Activated T-helper 2 cell treated with anti-CD3 and anti-CD28 coated beads, Interferon-gamma antibody, Interleukin-2, Interleukin-4, amounts not matched to agents 10 μg/mL and 5 μg/mL and 100 μg/mL, durations not matched to agents 14 hours and 24 hours and 36 hours (primary cell): ENCODE measurements at places on chromosomes 11 and 22. TPM values are rescaled to one million over a fixed set of nuclear protein-coding genes. Genes with fewer than 3 reads are reported as not detected.

DNA sequence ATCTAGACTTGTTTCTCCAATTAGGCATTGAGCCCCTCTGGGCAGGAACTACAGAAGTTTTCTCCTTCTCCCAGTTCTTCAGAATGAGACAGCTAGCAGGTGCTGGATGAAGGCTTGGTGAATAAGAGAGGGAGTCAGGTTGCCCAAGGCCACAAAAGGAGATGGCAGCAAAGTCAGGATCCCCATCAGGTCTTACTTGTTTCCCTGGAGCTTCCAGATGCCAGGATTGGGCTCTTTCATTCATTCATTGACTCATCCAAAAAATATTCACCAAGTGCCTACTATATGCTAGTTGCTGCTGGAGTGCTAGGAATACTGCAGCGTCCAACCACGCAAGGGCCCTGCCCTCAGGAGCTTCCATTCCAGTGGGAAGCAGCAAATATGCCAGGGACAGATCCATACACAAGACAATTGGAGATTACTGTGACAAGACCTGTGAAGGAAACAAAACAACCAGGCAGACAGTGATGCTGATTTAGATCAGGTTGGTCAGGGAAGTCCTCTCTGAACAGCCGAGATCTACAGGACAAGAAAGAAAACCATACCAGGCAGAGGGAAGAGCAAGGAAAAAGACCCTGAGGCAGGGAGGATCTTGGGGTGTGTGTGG is 24.6 kb upstream of the LMO1 start:
- DNase-seq, result no peak

GRCh38 chr11:107587306-107587979 is 3.5 kb upstream of the ELMOD1 start:
- DNase-seq, result no peak

GRCh38 chr11:74326665-74327064 is 15.2 kb upstream of the P4HA3 start:
- DNase-seq, result no peak

- DNase-seq, result no peak
These were observed 25.5 kb upstream of the DGKZ start for GRCh38 chr11:46321757-46322156.

GRCh38 chr11:58739725-58740430 is 8.1 kb upstream of the GLYAT start:
- DNase-seq, result no peak

GRCh38 chr11:72668629-72669347 is 5.4 kb downstream of the PDE2A start:
- peak; percentile 59 for DNase-seq

DNA sequence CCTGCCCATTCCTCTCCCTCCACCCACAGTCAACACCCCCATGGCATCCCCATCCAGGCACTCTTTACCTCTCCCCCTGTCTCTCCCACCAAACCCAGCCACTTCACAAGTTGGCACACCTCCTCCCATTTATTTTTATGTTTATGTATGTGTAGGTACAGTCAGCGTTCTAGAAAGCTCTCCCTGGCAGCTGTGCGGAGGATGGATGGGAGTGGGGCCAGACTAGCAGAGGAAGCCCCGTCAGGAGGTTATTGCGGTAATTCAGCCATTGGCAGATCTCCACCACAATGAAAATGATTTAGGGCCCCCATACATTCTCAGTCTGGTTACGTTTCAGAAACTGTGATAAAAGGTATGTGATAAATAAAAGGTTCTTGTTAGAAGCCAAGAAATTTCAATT is 51.3 kb downstream of the BTG4 start:
- DNase-seq, result no peak

- no peak for DNase-seq
These were observed 1515.6 kb downstream of the TBC1D22A start for GRCh38 chr22:48277868-48278581.

- no peak for DNase-seq
These were observed 691.6 kb downstream of the NTM start for GRCh38 chr11:132062031-132062430.

DNA sequence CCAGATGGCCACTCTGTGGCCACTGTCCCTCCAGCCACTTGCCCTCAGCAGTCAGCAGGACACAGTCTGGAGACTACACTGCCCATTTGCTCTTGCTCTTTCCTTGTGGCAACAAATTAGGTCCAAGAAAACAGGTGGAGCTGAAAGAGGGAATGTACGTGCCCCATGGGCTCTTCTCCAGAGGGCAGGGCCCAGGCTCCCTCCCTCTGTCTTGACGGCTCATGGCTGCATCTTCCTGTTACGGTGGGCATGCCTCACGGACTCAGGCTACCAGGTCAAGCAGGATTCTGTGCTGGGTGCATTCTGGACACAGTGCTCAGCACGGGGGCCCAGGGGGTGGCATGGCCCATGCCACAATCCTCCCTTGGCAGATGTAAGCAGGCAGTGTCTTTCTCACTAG is 71.3 kb downstream of the MED15 start:
- DNase-seq, result no peak

- no peak for DNase-seq
These were observed 126.0 kb downstream of the SWAP70 start for GRCh38 chr11:9789910-9790309.

GRCh38 chr11:36500315-36500721 is 9.8 kb downstream of the TRAF6 start:
- DNase-seq, result no peak

GRCh38 chr11:106585061-106585460 is 433.2 kb downstream of the GUCY1A2 start:
- DNase-seq, result no peak

DNA sequence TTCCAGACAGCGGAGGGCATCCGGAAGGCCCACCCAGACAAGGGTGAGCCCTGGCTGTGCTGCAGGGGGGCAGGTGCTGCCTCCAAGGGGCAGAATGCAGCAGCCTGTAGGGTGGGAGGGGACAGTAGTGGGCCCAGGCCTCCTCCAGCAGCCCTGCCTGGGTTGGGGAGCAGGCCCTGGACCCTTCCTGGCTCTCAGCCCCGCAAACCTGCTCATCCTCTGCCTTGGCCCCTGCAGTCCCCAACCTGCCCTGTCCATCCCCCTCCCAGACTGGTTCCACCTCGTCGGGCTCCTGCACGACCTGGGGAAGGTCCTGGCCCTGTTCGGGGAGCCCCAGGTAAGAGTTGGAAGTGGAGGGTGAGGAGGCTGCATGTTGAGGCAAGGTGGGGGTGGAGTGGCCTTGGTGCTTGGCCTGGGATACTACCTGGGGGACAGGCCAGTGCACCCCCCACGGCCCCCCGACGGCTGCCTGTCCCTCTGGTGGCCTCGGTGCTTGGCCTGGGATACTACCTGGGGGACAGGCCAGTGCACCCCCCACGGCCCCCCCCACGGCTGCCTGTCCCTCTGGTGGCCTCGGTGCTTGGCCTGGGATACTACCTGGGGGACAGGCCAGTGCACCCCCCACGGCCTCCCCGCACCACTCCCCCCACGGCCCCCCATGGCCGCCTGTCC is 1.5 kb downstream of the MIOX start:
- no peak for DNase-seq

The OR52N4 gene
- total RNA-seq, result not detected in 2 replicates

The TTC36 gene
- total RNA-seq, result 0.39 and 0.78 TPM in 2 replicates
